CD4-positive, alpha-beta T cell treated with Interleukin-2 at 100 ng/mL for 4 hours (primary cell): ENCODE measurements at places on chromosomes 4 and X.

GRCh38 chrX:144379156-144379555, 495.3 kb downstream of the UBE2NL start:
- no peak for DNase-seq

DNA sequence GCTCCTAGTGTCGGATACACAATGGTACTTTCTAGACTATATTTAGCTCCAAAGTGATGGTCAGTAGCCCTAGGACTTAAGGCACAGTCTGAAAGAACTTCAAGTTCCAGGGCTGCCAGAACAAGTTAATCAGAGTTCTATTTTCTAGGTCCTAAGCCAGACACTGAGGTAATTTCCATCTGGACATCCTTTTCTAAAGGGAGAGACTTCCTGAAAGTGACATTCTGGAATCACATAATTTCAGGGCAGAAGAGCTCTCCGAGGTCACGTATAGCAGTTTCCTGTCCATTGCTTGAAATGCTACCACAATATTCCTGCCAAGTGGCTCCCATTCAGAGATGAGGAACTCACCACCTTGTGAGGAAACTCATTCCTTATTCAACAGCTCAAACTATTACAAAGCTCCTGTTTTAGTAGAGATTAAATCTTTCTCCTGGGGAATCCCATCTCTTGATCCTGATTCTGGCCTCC, 117.9 kb downstream of the COL25A1 start:
- no peak for DNase-seq

DNA sequence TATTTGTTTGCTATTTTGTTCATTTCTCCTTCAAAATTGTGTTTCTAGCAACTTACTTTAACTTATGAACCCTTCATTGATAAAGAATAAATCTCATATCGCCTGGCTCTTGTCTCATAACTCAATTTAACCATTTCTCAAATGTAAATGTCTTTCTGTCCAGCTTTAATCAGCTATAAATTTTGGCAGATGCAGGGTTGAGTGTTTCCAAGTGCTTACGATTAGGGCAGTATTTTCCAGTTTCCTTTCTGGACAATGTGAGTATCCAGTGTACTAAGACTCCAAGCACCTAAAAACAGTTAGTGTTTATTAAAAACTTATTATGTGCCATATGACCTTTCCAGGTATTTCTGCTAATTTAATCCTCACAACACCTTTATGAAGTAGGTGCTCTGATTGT, 218.6 kb upstream of the GK2 start:
- DNase-seq: no peak

- DNase-seq: no peak
Observed at GRCh38 chr4:36222702-36223101, 21.6 kb downstream of the ARAP2 start.

- no peak for DNase-seq
Observed at GRCh38 chr4:39635023-39635422, 3.6 kb downstream of the SMIM14 start.

DNA sequence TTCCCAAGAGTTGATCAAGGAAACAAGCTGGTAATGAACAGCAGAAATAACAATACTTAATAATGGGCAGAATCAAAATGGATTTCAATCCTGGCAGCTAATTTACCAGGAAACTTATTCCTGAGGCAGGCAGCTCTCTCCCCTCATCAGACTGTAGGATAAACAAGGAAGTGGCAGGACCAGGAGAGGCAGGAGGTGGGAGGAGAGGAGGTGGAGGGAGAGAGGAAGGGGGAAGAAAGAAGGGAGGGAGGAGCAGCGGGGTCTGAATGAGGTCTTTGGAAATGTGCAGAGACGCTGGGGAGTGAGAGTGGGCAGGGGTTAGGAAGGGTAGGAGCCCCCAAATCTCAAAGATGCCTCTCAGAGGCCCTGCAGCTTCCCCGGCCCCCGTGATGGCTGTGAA, 231.5 kb downstream of the BCOR start:
- DNase-seq: no peak

DNA sequence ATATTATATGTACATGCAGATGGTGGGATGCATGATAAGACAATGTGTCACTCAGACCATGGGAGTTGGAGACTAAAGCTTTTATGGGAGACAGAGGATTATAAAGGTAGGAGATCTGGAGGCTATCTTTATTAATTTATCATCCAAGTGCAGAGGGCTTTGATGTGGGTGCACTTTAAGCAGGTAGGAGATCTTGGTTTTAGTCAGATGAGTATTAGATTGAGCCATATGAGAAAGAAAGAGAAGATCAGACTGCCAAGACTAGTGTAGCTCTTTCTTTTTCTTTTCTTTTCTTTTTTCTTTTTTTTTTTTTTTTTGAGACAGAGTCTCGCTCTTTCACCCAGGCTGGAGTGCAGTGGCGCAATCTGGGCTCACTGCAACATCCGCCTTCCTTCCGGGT, 84.9 kb upstream of the CAMK2D start:
- no peak for DNase-seq

DNA sequence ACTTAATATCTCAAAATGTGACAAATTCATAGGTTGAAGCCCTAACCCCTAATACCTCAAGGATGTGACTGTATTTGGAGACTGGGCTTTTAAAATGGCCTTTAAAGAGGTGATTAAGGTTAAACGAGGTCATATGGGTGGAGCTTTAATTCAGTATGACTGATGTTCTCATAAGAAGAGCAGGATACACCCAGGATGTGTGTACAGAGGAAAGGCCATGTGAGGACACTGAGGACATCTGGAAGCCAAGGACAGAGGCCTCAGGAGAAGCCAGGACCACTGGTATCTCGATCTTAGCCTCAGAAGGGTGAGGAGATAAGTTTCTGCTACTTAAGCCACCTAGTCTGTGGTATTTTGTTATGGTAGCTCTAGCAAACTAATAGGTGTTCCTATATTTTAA, 49.0 kb upstream of the SHISA3 start:
- no peak for DNase-seq

DNA sequence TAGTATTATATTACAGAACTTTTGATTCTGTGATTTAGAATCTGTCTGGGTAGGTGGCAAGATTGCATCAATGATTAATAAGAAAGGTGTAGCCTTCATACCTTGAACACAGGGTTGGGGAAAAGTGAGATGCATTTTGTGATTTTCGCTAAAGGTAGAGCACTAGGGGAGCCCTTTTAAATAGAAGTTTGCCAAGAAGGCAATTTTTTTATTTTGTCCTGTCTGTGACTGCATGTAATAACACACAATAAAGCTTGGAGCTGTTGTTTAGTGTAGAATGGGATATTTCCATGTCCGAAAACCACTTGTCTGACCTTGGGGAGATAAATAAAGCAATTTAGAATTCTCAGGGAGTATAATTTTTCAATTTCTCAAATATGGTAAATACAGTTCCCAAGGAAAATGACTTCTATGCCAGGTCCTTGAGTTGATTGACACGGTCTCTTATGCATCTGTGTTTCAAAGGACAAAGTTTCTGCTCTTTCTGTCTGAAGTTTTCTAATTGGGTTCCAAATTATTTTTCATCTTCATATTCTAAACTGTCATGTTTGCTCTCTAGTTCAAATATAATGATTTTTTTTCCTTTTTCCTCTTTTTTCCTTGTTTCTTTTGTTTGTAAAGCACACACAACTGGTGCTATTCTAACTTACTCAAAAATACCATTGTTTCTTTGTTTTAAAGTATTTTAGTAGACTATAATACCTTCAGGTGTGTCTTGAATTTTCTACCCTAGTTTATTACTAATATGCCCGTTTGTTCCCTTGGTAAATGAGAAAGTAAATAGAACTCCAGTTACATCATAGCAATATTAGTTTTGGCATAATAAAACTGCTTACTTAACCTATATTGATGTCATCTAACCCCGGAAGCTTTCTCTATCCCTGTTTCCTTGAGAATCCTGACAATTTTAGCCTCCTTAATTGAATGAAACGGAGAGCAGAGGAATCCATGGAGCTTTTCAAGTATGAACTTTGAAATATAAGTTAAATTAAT, 87.8 kb upstream of the BMPR1B start:
- DNase-seq: no peak

GRCh38 chr4:173415885-173416653, 17.2 kb upstream of the SCRG1 start:
- DNase-seq: no peak

DNA sequence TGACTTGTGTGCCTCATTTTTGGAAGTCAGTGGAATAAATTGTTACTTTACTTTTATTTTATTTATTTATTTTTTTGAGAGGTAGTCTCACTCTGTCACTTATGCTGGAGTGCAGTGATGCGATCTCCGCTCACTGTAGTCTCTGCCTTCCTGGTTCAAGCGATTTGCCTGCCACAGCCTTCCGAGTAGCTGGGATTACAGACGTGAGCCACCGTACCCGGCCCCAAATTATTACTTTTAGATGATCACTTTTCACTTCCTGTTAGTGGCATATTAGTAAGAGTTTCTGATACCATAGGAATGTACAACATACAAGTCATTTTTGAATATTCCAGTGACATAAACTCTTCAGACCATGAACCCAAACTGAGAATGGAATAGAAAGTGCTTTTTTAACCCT, 611.0 kb upstream of the MAGEB2 start:
- no peak for DNase-seq

DNA sequence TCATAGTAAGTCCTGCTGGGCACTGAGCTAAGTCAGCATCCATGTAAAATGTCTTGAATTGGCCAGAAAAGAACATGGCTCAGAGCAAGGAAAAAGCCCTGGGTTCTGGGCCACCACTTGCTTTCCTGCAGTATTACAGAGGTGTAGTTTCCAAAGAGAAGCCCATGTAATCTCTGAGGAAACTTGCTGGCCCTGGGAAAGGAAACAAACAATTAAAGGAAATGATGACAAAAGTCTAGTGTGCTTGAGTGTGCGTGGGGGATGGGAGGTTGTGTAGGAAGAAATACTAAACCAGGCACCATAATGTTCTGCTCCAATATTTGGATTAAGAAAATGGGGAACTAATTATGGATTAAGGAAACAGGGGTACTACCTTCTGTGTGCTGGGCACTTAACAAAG, 39.5 kb upstream of the SMIM10L2A start:
- DNase-seq: no peak

- DNase-seq: no peak
Observed at GRCh38 chr4:177419434-177419833, 22.8 kb downstream of the AGA start.
